ENCODE measurements at places on chromosomes 3 and 15.
A peak's percentile ranks its signal among the peaks of the same experiment; 100 is the strongest.

DNA sequence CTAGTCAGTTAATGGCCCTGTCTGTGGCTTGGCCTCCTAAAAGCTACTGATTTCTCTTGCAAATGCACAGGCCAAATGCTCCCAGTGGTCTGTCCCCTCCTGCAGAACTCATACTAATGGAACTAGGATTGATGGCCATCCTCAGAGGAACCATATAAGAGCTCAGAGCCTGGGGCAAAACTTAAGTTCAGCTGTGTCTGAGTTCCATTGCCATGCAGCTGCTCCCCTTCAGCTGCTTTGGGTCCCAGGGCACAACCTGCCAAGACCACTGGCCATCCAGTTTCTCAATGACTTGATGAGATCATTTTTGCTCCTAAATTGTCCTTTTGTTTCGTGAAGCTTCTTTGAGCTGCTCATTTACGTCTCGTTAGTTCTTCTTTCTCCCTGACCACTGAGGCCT lies 529.5 kb upstream of the TBL1XR1 start:
- peak; percentile 22 for DNase-seq

GRCh38 chr3:83941990-83942745 lies 1016.6 kb upstream of the CADM2 start:
- DNase-seq = no peak

GRCh38 chr3:58217209-58217811 lies 6.5 kb upstream of the DNASE1L3 start:
- DNase-seq = peak; percentile 97

DNA sequence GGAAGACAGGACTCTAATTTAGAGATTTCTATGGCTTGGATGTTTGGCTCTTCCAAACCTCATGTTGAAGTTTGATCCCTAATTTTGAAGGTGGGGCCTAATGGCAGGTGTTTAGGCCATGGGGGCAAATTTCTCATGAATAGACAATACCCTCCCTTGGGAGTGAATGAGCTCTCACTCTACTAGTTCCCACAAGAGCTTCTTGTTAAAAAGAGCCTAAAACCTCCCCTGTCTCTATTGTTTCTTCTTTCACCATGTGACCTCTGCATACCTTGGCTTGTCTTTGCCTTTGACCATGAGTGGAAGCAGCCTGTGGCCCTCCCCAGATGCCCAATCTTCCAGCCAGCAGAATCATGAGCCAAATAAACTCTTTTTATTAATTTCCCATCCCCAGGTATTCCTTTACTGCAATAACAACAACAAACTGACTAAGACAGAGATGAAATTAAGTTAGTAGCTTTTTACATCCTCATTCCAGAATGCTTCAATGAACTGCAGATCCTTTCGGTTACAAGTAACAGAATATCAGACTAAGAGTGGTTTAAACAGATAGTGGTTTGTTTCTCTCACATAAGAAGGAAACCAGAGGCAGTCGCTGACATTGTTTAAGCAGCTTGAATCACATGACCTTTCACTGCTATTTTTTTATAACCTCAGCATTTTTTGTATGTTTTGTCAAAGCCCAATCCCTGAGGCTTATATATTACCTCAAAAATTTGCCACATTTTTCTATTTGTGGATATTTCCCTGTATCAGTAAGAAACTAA lies 1013.3 kb upstream of the SEMA6D start:
- DNase-seq = no peak

GRCh38 chr3:28972921-28973320 lies 307.9 kb upstream of the RBMS3 start:
- DNase-seq = no peak

DNA sequence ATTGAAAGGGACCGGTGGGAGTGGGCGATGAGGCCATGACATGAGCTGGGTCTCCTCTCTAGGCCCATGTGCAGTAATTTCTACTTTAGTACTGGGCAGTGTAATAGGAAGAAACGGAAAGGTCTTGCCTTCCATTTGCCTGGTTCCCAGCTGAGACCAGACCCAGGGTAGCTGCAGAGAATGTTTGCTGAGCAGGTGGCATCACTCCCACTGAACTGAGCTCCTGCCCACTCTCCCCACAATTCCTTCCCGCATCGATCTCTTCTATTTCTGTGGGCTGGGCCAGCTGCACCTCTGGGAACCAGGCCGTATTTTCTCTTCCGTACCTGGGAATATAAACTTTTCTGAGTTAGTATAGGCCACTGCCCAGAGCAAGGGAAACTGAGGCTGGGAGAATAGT lies 15.8 kb downstream of the ESYT3 start:
- DNase-seq = no peak

DNA sequence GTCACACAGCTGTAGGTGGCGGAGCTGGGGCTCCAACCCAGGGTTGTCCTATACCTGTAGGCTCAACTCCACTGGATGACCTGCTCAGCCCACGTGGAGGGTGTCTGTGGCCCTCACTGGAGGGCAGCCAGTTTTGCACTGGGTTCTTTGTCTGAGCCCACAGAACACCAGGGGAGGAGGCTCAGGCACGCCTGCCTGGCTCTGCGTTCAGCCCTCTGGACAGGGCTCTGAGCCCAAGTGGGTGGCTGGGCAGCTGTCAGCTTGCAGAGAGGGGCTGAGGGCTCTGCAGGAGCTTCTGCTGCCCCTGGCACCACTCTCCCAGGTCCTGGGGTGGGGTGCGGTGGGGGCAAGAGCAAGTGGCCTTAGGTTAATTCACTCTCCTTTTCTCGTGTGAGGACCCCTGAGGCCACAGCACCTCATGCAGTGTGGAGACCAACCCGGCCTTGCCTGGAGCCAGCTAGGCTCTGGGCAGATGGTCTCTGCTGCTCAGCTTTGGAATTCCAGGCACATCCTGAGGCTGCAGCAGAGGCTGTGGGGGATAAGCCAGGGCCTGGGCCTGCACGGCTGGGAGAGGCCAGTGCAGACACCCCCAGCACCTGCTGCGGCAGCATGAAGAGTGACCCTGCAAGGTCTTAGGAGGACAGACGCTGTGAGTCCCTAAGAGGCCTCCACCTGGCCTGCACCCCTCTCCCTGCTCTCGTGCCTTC lies 23.5 kb downstream of the DUSP7 start:
- DNase-seq = no peak

DNA sequence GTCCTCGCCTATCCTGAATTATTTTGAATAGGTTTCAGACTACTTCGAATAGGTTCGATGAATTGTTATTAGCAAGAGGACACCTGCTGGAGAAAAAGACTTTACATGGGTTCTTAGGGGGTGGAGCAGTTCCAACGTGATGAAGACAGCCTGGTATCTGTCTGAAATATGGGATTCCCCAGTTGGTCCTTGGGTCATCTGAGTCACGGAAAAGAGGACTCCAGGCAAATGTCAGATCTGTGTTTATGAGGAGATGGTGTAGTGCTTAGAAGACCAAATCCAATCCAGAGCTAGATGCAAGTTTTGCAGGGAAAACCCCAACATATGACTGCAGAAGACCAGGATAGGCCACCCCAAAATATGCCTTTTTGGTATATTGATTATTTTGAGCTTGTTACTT lies 98.9 kb upstream of the IGSF10 start:
- no peak for DNase-seq

- DNase-seq = no peak
Measured at GRCh38 chr3:37346227-37347005, 172.0 kb upstream of the LRRFIP2 start.

DNA sequence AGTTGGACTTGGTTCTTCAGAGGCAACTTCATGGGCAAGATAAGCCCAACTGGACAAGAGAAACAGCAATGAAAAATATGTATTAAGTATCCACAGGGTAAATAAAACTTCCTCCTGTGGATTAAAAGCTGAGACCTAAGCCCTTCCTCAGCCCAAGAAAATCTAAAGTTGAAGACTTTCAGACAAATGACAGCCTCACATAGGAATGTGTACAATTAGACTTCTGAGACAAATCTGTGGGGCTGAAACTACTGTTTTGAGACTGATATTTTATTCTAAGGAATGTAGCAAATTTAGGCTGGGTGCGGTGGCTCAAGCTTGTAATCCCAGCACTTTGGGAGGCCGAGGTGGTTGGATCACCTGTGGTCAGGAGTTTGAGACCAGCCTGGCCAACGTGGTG lies 74.2 kb upstream of the IL12A start:
- DNase-seq = no peak

- DNase-seq = peak; percentile 18
Measured at GRCh38 chr15:48131324-48131723, 10.5 kb downstream of the SLC24A5 start.

GRCh38 chr15:95329362-95329761 lies 1001.1 kb upstream of the NR2F2 start:
- no peak for DNase-seq

- DNase-seq = peak; percentile 96
Measured at GRCh38 chr15:44735482-44736180, 697 bp upstream of the TRIM69 start.

- DNase-seq = no peak
Measured at GRCh38 chr3:73326396-73326795, 264.9 kb downstream of the EBLN2 start.

GRCh38 chr15:81339851-81340250 lies 15.9 kb upstream of the STARD5 start:
- DNase-seq = no peak

- no peak for DNase-seq
Measured at GRCh38 chr3:86993704-86994103, 2.8 kb upstream of the VGLL3 start.

DNA sequence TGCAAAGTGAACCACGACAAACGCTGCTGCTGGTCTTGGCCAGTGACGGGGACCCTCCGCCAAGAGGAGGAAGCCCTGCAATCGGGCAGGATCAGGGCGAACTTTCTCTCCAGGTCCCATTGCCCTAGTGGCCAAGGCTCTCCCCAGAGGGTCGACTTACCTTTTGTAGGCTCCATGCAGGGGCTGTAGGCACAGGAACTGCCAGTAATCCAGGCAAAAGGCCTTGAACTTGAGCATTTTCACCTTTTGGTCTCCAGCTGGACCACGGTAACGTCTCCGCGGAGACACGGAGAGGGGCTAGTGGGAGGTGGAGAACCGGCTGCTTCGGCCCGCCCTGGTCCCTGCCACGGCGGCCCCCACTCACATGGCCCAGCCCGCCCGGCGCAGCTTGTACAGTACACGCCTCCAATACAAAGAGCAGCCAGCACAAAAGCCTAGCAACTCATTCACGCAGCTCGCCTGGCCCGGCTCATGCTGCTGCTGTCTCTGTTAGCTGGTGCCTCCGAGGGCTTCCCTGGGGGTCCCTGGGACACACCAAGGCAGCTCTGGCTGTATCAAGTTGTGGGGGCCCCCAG lies 31.0 kb downstream of the IQSEC1 start:
- no peak for DNase-seq

GRCh38 chr3:169966951-169967915 lies 626 bp downstream of the SEC62 start:
- peak; percentile 70 for DNase-seq

GRCh38 chr3:59052803-59053411 lies 3.1 kb upstream of the CFAP20DC start:
- DNase-seq = peak; percentile 61

All from suppressor macrophage (primary cell).